Activated T-cell treated with anti-CD3 and anti-CD28 coated beads, Interleukin-2, amount 50 U/mL, for 48 hours (primary cell): ENCODE measurements at places on chromosomes 13 and 19.

DNA sequence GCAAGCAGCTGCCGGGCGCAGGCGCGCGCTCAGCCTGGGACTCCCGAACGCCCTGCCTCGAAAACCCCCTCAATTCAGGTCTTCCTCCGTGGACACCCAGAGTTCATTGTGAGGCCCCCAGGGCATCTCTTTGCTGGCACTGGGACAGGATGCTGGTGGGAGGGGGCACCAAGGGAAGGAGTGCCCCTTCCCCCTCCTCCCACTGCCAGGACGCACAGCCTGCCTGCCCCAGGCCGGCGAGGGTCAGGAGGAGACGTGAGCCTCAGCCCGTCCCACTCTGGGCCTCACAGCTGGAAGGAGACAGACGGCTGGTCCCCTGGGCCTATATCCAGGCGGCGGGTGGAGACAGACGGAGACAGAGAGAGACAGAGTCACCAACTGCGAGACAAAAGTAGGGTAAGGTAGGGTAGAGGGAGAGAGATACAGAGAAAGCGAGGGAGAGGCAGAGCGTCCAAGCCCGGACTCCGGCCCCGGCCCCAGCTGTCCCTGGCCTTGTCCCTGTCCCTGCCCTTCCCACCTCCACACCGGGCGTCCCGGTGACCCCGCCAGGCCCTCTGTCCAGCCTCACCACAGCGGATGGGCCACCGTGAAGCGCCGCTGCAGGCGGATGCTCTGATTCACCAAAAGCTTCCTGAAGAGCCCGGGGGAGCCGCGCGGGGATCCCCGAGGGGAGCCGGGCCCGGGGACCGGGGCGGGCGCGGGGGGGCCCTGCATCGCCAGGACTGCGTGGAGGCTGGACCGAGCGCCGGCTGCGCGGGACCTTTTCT lies at the start of gene PDE4C:
Gene PDE4C, minus strand, starts transcription at position 737 of the 767 bp plus-strand sequence. Its CDS starts 23 bp downstream, at position 714.
- DNase-seq, result no peak

DNA sequence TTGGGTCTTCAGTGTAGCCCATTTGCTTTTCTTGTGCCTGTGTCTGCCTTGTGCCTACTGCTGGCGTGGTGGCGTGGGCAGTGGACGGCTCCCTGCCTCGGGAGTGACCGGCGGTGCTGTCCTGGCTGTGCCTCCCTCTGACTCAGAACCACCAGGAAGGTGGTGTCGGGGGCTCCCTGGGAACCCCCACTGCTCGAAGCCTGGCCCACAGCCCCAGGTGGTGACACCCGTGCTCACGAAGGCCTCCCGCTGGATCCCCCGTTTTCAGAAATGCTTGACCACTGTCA lies 5.1 kb upstream of the AMH start:
- no peak for DNase-seq

- no peak for DNase-seq
These were observed 116.1 kb downstream of the UQCRFS1 start for GRCh38 chr19:29096896-29097295.

DNA sequence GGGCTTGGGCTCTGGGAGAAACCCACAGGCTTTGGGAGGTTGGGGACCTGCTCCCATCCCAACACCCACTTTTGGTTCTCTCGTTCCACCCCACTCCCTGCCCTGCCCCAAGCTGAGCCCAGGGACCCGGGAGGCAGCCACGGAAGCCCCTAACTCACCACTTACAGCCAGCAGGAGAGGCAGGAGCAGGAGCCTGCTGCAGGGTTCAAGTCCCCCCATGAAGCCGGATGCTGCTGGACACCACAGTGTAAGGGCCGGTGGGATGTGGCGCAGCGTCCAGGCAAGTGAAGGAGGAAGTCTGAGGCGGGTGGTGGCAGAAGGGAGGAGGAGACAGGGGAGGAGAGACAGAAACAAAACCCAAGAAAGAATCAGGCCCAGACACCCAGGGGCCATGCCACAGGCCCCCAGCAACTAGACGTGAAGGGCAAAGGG lies at the start of gene TYROBP:
Gene TYROBP, minus strand, starts transcription at position 286 of the 432 bp plus-strand sequence. Its CDS starts 67 bp downstream, at position 219.
- DNase-seq, result no peak

DNA sequence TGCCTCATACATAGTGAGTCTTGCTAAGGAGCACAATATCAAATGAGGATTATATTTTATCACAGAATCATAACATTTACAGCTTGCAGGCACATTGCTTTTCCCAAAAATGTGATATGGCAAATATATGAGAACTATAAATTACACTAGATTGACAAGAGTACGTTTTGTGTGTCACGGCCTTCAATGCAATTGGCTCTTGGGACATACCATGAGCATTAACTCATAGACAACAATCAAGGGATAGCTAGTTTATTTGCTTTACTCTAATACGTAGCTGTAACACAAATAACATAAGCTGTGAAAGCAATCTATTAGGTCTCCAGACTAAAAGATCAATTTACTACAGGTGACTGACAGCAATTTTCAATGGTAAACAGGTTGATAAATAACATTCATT lies 17.8 kb downstream of the LHFPL6 start:
- no peak for DNase-seq

GRCh38 chr13:76944456-76944855 lies 3.9 kb upstream of the ACOD1 start:
- no peak for DNase-seq

- peak; percentile 23 for DNase-seq
These were observed 2.0 kb downstream of the PPP6R1 start for GRCh38 chr19:55256562-55257460.

GRCh38 chr13:108902405-108903155 lies 273.2 kb downstream of the MYO16 start:
- no peak for DNase-seq

- DNase-seq, result no peak
These were observed 9.2 kb downstream of the TEX29 start for GRCh38 chr13:111329641-111330040.

DNA sequence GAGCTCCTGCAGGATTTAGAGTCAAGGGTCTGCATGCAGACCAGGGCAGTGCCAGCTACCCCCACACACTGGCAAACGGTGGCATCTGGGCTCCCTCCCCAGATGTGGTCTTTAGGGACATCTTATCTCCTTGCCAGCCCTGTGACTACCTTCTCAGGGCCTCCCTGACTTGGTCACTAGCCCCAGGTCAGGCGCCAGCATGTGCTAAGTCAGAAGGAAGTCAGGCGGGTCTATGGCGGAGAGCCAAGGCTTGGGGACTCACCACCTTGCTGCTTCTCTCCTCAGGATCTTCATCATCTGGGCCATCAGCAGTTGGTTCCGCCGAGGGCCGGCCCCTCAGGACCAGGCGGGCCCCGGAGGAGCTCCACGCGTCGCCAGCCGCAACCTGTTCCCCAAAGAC lies 17.6 kb downstream of the CLPTM1 start:
- no peak for DNase-seq

DNA sequence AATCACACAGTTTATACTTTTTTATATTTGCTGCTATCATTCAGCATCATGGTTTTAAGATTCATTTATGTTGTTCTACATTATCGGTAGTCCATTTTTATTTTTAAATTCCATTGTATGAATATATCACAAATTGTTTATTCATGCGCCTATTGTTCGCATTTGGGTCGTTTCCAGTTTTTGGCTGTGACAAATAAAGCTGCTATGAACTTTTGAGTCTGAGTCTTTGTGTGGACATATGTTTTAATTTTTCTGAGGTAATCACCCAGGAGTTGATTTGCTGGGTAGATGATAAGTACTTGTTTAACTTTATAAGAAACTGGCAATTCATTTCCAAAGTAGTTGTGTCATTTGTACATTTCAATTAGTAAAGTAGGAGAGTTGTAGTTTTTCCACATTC lies 74.2 kb upstream of the CSNK1A1L start:
- no peak for DNase-seq

DNA sequence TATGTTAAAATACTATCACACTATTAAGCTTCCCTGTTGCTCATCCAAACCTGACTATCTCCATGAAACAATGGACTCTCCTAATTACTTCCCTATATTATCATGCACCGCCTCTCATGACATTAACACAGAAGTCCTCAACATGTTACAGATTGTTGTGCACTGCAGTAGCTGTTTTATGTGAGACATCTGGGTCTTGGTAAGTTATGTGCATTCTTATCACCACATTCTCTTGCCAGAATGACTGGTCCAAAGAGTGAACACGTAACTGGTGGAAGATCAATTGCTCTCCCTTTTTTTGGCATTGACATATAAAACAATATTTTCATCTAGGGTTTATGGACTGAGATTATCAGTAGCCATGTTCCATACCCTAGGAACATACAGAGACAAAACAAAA lies 59.4 kb downstream of the POSTN start:
- no peak for DNase-seq
